Spinal cord (tissue), 10 donors: ENCODE measurements at places on chromosomes 13 and 19. TPM values are rescaled to one million over a fixed set of nuclear protein-coding genes. Genes with fewer than 3 reads are reported as not detected.

DNA sequence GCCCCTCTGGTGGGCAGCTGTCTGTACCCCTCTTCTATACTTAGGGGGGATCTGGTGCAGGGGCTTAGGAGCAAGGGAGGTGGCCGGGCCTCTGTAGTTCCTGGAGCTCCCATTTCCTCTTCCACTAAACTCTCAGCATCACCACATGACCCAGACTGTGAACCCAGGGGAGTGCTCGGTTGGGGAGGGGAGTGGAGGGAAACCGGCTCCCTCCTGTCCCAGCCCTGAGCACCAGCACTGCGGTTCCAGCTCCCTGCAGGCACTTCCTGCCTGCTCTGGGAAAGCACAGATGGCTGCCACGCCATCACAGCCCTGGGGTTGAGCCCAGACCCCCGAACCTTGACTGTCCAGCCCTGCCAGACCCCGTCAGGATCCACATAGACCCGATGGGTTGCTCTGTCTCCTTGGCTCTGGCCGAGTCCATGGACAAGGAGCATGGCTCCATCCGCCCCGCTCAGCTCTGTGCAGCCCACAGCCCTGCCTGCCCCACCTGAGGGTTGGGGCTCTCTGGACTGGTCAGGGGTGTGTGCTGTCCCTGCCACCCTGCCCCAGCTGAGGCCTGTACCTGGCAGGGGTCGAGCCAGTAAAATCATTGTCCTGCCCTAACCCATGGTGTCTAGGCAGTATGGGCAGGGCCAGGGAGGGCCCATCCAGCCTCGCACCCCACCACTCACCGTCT, 36.0 kb upstream of the SLC7A10 start:
- no peak overlapping the region for H3K4me3 ChIP-seq
- no peak overlapping the region for H3K27ac ChIP-seq
- DNase-seq, result no peak

DNA sequence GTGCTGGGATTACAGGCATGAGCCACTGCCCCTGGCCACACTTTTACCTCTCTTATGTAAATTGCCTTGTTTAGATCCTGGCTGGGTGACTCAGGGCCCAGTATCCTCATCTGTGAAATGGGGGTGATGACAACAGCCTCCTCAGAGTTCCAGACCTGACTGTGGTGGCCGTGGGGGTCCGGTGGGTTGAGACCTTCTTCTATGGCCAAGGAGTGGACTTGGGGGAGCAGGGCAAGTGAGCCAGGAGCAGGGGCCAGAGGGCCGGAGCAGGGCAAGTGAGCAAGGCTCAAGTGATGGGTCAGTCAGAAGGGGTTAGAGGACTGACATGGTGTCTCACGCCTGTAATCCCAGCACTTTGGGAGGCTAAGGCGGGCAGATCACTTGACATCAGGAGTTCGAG, 28.7 kb upstream of the ADGRE5 start:
- H3K27ac ChIP-seq, result no peak overlapping the region
- no peaks in the 10 kb centered on the region for H3K36me3 ChIP-seq
- no peak for DNase-seq
- H3K27me3 ChIP-seq, result no peaks in the 10 kb centered on the region
- peaks cover 11% of the 10 kb centered on the region for H3K4me1 ChIP-seq
- no peak overlapping the region for H3K4me3 ChIP-seq

DNA sequence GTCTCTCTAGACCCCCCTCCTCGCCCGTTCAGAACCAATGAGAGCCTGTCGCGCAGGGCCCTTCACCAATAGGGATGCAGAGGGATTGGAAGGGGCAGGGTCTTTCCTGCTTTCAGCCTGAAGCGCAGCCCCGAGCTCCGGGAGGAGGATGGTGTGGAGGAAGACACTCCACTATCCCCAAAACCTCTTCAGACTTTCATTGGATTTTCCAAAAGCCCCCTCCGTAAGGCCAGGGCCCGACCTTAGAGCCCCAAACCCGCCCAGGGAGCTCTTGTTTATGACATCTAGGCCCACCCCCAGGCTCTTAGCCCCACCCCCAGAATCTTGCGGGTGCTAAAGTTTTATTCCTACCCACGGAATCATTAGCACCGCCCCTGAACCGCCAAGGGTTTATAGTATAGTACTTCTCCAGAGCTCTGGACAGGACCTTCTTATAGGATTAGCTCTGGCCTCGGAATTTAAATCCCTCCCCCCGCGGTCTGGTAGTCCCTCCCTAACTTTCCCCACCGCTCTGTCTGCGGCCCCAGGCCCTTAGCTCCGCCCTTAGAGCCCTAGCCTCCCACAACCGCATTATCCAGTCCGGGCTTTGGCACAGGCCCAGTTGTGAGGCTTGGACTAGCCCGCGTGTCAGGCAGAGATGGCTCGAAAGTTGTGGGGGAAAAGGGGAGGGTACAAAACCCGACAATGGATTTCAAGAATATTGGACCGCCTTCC, 6.6 kb upstream of the EML2 start:
- H3K27ac ChIP-seq, result peak overlapping the region; percentile 69
- peak; percentile 87 for DNase-seq
- peaks cover 54% of the 10 kb centered on the region for H3K4me1 ChIP-seq
- H3K27me3 ChIP-seq, result peaks cover 2% of the 10 kb centered on the region
- H3K4me3 ChIP-seq, result peak overlapping the region; percentile 45
- peaks cover 13% of the 10 kb centered on the region for H3K36me3 ChIP-seq

- no peak overlapping the region for H3K27ac ChIP-seq
- H3K4me1 ChIP-seq, result no peaks in the 10 kb centered on the region
- H3K4me3 ChIP-seq, result no peak overlapping the region
Observed at GRCh38 chr13:97653443-97654140, 219.6 kb downstream of the RAP2A start.

DNA sequence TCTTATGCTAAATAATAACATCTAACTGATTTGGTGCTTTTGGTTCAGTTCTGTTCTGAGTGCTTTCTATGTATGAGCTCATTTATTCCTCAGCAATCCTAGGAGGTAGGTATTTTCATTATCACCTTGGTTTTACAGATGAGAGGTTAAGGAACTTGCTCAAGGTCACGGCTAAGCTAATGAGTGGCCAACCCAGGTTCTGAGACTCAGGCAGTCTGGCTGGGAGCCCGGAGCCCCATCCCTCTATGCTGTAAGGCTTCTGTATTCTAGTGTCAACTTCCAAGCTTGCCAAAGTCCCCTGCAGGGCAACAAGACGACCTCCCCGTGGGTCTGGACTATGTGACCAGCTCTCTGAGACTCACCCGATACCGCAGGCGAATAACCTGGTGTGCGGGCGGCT, 60.5 kb downstream of the PARP4 start:
- no peak overlapping the region for H3K4me3 ChIP-seq
- no peaks in the 10 kb centered on the region for H3K27me3 ChIP-seq
- peaks cover 22% of the 10 kb centered on the region for H3K36me3 ChIP-seq
- H3K27ac ChIP-seq, result no peak overlapping the region
- no peaks in the 10 kb centered on the region for H3K4me1 ChIP-seq

GRCh38 chr19:45445139-45445538, 21.4 kb upstream of the ERCC1 start:
- H3K27ac ChIP-seq, result no peak overlapping the region
- no peak for DNase-seq
- H3K4me1 ChIP-seq, result peaks cover 31% of the 10 kb centered on the region
- H3K4me3 ChIP-seq, result no peak overlapping the region
- H3K36me3 ChIP-seq, result no peaks in the 10 kb centered on the region

GRCh38 chr13:66362485-66362884, 867.7 kb downstream of the PCDH9 start:
- no peak overlapping the region for H3K27ac ChIP-seq
- H3K4me1 ChIP-seq, result no peaks in the 10 kb centered on the region
- no peak for DNase-seq
- H3K36me3 ChIP-seq, result no peaks in the 10 kb centered on the region
- no peak overlapping the region for H3K4me3 ChIP-seq

- H3K4me3 ChIP-seq, result no peak overlapping the region
- no peaks in the 10 kb centered on the region for H3K27me3 ChIP-seq
- H3K36me3 ChIP-seq, result peaks cover 2% of the 10 kb centered on the region
- no peak for DNase-seq
- no peaks in the 10 kb centered on the region for H3K4me1 ChIP-seq
Observed at GRCh38 chr19:38457202-38457601, 23.7 kb downstream of the RYR1 start.

DNA sequence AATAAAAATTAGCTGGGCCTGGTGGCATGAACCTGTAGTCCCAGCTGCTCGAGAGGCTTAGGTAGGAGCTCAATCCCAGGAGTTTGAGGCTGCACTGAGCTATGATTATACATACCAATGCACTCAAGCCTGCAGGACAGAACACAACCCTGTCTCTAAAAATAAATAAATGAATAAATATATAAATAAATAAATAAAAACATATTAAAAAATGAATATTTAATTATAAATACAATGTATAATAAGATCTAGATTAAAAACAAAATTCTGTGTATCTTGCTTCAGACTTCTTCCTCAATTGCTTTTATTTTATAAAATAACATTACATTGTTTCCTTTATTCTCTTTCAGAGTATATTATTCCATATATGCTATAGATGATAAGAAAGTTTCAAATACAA, 1964.1 kb downstream of the PCDH9 start:
- H3K4me3 ChIP-seq, result no peak overlapping the region
- no peak for DNase-seq
- no peaks in the 10 kb centered on the region for H3K4me1 ChIP-seq
- H3K27ac ChIP-seq, result no peak overlapping the region
- no peaks in the 10 kb centered on the region for H3K36me3 ChIP-seq

GRCh38 chr13:37010424-37010823, 9.8 kb downstream of the EXOSC8 start:
- H3K4me3 ChIP-seq, result no peak overlapping the region
- H3K27ac ChIP-seq, result no peak overlapping the region
- H3K36me3 ChIP-seq, result peaks cover 17% of the 10 kb centered on the region
- H3K4me1 ChIP-seq, result no peaks in the 10 kb centered on the region

DNA sequence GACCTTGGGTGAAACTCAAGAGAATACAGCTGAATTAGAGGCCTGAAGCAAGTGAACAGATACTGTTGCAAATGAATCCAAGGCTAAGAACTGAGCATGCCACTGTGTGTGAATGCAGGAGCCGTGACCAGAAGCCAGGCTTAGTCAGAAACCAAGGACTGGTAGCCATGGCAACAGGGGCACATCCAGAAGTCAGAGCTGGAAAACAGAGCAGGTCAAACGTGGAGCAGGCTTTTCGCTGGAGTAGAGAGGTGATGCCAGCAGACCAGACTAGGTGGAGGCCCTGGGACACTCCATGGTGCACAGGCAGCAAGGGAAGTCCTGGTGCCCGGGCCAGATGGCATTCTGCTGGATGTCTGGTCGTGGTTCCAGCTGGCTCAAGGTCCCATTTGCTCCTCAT, 564.1 kb downstream of the PCDH9 start:
- no peaks in the 10 kb centered on the region for H3K27me3 ChIP-seq
- H3K4me1 ChIP-seq, result peaks cover 5% of the 10 kb centered on the region
- no peaks in the 10 kb centered on the region for H3K36me3 ChIP-seq
- no peak overlapping the region for H3K27ac ChIP-seq
- H3K4me3 ChIP-seq, result no peak overlapping the region

DNA sequence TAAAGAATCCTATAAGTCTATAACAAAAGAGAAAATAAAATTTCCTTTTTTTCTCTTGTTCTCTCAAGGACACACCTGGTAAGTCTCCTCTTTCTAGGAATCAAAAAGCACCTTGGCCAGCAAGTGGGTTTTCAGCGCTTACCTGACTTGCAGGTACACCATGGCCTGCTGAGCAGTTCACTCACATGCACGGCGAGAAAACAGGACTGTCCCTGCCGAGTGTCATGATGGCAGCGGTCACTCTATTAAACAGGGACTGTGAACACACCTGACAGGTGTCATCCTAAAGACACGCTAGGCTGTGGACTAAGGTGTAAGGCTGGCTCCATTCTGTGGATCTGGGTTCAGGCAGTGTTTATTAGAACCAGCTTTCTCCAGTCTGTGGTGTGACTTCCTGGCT, 170.2 kb downstream of the TEX29 start:
- peaks cover 11% of the 10 kb centered on the region for H3K4me1 ChIP-seq
- H3K4me3 ChIP-seq, result no peak overlapping the region
- H3K27ac ChIP-seq, result no peak overlapping the region
- DNase-seq, result no peak

GRCh38 chr19:2255112-2255845, 938 bp downstream of the JSRP1 start:
- no peaks in the 10 kb centered on the region for H3K36me3 ChIP-seq
- peaks cover 35% of the 10 kb centered on the region for H3K27me3 ChIP-seq
- H3K27ac ChIP-seq, result no peak overlapping the region
- no peak overlapping the region for H3K4me3 ChIP-seq
- H3K4me1 ChIP-seq, result peaks cover 27% of the 10 kb centered on the region

- peaks cover 16% of the 10 kb centered on the region for H3K36me3 ChIP-seq
- H3K27ac ChIP-seq, result peak overlapping the region; percentile 97
- peak overlapping the region; percentile 70 for H3K4me3 ChIP-seq
- no peaks in the 10 kb centered on the region for H3K27me3 ChIP-seq
- H3K4me1 ChIP-seq, result peaks cover 40% of the 10 kb centered on the region
Observed at GRCh38 chr19:16077984-16078758, 1.9 kb downstream of the TPM4 start.

- no peaks in the 10 kb centered on the region for H3K36me3 ChIP-seq
- no peak for DNase-seq
- no peaks in the 10 kb centered on the region for H3K27me3 ChIP-seq
Observed at GRCh38 chr13:66139701-66140100, 1090.4 kb downstream of the PCDH9 start.

DNA sequence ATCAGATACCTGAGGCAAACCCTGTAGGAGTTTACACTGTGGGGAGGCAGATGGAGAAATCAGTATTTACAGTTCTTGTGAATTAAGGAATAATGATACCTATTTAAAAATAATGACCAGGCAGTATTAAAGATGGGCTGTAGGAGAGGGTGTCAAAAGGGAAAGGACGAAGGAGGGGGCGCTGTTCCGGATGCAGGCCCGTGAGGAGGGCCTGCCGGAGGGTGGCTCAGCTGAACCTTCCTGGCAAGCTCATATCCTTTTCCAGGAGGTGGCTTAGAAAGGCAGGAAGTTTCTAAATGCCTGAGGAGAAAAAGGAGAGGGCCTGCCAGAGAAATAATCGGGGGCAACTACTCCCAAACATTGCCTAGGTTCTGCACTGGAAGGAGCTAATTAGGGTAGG, 46.6 kb downstream of the MBNL2 start:
- peaks cover 5% of the 10 kb centered on the region for H3K36me3 ChIP-seq
- H3K4me1 ChIP-seq, result peaks cover 25% of the 10 kb centered on the region
- H3K27me3 ChIP-seq, result no peaks in the 10 kb centered on the region
- no peak overlapping the region for H3K27ac ChIP-seq

GRCh38 chr19:10118960-10119359, 739 bp downstream of the EIF3G start:
- H3K4me3 ChIP-seq, result peak overlapping the region; percentile 92
- peaks cover 54% of the 10 kb centered on the region for H3K36me3 ChIP-seq
- no peak overlapping the region for H3K27ac ChIP-seq
- no peak for DNase-seq
- H3K27me3 ChIP-seq, result no peaks in the 10 kb centered on the region

Gene ODAD3
- polyA plus RNA-seq, result 7.1 TPM

Gene GPC6
- 19.8 TPM for polyA plus RNA-seq

Gene FBN3
- 31.7 TPM for polyA plus RNA-seq

Gene ZNF132
- polyA plus RNA-seq, result 11.1 TPM

Gene FFAR2
- 0.50 TPM for polyA plus RNA-seq

Gene RELB
- 3.9 TPM for polyA plus RNA-seq

Gene ZNF546
- polyA plus RNA-seq, result 9.5 TPM

Gene FLT3LG
- polyA plus RNA-seq, result 4.8 TPM

Gene CEACAM4
- not detected for polyA plus RNA-seq

Gene SERPINE3
- 0.32 TPM for polyA plus RNA-seq

Gene KLK1
- not detected for polyA plus RNA-seq
